ENCODE measurements at places on chromosomes 12 and 14.

- no peak for DNase-seq
Measured at GRCh38 chr12:125092108-125092871, 27.1 kb downstream of the AACS start.

DNA sequence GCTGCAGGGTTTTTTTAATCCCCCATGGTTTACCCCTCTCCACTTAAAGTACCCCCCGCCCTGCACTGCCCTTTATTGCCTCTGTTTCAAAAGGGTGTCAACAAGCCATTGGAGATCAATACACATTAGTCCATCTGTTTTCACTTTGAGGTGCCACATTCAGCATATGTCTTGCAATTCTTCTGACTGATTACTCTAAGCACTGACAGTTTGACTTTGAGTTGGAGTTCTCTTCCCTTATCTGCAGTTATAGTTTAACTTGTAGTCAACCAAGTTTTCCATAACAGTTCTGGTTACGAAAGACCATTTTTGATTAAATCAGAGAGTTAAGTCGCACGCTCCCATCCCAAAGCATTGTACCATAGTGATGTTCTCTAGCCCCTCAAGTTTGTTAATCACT lies 260.8 kb upstream of the TBX3 start:
- DNase-seq: no peak

DNA sequence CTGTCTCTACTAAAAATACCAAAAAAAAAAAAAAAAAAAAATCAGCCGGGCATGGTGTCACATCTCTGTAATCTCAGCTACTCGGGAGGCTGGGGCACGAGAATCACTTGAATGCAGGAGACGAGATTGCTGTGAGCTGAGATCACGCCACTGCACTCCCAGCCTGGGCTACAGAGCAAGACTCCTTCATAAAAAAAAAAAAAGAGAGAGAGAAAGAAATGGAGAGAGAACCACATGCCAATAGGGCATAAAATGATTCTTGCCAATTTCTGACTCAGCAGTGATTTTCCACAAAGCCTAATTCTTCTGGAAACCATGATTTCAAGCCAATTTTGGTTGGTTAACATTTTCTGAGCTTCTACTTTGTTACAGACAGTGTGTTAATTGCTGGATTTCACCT lies 250.4 kb upstream of the SEL1L start:
- DNase-seq: no peak

DNA sequence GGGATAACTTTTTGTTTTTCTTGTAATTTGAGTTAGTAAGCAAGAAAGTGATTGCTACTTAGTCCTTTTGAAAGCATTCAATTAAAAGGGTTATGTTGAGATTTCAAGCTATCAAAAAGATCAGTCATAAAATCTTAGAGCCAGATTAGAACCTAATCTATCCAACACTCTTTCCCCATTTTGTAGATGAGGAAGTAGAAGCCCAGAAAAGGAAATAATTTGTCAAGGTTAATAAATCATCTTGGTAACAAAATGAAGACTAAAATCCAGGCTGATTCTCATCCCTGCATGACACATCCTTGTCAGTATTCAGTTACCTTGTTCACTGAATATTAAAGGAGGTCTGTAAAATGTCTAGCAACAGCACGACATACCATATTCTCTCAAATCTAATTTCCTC lies 26.5 kb downstream of the PPP1R13B start:
- no peak for DNase-seq

- no peak for DNase-seq
Measured at GRCh38 chr14:92459030-92459949, 54.3 kb upstream of the RIN3 start.

Data from HS-27A (cell line).